ENCODE measurements at places on chromosomes 2 and 18.
A peak's percentile ranks its signal among the peaks of the same experiment; 100 is the strongest.

DNA sequence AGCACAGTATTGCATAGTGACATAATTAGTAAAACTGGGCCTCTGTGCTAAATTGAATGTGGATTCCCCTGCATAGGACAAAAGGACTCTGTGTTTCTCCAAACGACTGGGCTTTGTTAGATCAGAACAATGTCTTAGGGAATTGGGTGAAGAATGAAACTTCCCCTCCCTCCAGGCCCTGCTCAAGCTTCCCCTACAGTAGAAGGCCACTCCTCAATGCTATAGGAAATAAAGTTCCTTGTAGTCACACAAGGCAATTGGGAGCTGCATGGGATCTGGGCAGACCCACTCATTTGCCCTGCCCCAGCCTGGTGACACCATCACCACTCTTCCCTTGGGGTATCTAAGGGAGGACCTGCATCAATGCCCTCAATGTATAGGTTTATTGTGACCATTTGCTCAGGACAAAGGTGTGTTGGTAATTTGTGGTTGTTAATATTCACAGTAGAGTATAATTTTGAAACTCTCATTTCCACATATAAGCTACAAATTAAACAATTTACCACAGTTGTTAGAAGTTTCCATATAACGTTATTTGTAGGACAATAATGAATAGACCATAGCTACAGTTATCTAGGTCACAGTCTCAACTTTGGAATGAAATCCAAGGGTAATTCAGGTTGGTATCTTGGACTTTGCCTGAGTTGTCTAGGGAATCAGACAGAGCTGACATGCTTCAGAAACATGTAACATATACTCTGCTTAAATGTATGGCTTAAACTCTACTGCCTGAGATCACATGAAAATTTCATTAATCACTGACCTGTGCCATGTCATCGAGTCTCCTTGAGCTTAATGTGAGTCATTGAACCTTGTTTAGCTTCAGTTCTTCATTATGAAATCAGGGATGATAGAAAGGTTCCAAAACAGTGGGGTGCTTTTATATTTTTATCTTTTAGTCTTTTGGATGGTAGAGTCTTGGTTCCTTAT lies 64.8 kb upstream of the DARS1 start:
- no peak for DNase-seq

- DNase-seq = no peak
Measured at GRCh38 chr2:196287523-196287922, 116.1 kb upstream of the STK17B start.

DNA sequence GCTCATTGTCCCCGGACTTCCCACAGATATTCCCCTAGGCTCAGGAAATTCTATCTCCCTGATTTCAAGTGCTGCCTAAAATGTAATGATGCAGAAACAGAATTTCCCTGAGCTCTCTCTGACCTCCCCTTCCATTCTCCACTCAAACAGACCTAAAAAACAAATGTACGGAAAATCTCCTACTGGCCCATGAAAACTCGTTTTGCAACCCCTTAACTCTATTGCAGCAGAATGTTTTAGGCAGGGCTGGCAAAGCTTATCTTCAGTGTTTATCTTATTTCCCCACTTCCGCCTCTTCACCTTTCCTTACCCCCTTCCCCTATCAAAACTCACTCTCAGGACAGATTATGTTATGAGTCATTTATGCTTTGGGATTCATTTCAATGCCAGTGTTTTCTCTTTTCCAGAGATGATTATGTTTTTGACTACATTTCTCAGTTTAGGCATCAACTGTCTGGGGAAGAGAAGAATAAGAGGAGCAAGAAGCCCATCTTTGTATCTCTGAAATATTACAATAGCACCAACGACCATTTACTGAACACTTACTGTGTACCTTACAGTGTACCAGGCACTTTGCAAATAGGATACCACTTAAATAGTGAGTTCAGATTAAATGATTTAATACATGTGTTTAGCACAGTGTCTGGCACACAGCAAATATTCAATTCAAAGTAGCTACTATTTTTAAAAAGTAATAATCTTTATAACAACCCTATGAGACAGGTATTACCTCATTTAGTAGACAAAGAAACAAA lies 53.9 kb upstream of the STPG4 start:
- DNase-seq = peak; percentile 61

DNA sequence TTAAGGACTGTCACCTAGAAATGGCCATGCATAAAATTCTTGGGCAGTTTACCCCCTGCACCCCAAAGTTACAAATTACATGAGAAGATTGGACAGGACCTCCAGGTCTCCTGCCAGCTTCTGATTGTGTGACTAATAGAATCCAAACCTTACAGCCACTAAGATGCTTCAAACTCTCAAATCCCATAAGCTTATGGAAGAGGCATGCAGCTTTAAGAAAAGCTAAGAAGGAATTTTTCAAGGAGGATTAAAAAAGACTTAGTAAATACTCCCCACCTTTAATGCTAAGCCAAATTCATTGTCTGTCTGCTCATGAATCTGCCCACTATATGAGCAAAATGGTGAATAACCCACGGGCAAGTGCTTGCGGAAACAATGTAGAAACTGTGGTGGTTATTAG lies 86.3 kb downstream of the MAIP1 start:
- DNase-seq = no peak

DNA sequence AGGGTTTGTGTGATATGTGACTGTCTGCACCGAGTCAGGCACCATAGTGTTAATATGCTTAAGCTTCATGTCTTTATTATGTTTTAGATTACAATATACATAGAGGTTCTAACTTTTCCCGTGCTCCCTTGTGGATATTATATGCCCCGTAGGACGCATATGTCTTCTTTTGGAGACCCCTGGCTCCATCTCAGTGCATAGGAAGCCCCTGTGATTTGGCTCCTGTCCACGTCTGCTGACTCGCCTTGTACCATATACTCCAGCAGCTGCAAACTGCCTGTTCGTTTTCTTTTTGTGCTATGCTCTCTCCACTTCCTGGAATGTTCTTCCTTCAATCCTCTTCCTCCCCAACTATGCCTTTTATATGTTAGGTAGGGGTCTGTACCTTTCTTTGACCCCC lies 110.9 kb downstream of the PTRHD1 start:
- no peak for DNase-seq

GRCh38 chr2:242022550-242023290 lies 153.2 kb downstream of the RTP5 start:
- no peak for DNase-seq

- DNase-seq = no peak
Measured at GRCh38 chr2:239322416-239323086, 78.3 kb downstream of the HDAC4 start.

- no peak for DNase-seq
Measured at GRCh38 chr18:54150226-54150625, 74.2 kb downstream of the MBD2 start.

DNA sequence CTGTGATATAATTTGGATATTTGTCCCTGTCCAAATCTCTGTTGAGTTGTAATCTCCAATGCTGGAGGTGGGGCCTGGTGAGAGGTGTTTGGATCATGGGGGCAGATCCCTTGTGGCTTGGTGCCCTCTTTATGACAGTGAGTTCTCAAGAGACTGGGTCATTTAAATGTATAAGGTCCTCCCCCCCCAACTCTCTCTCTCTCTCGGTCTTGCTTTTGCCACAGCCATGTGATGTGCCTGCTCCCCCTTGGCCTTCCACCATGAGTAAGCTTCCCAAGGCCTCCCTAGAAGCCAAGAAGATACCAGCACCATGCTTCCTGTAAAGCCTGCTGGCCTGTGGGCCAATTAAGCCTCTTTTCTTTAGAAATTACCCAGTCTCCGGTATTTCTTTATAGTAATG lies 58.6 kb downstream of the FN1 start:
- no peak for DNase-seq

Data from hepatocyte (in vitro differentiated cells).